ENCODE measurements at places on chromosomes 1 and 21. TPM values are rescaled to one million over a fixed set of nuclear protein-coding genes. Genes with fewer than 3 reads are reported as not detected.

The PGBD5 gene
- 8.7 TPM for total RNA-seq

The LY9 gene
- not detected for total RNA-seq

The CA6 gene
- total RNA-seq = 0.24 TPM

The PARS2 gene
- 9.5 TPM for total RNA-seq

The IFNLR1 gene
- total RNA-seq = 19.9 TPM

The F5 gene
- 6.0 TPM for total RNA-seq

The FLG2 gene
- total RNA-seq = not detected

The APP gene
- total RNA-seq = 415 TPM

GRCh38 chr1:203450479-203451149 is 25.0 kb upstream of the PRELP start:
- no peak for DNase-seq

- DNase-seq = no peak
Observed at GRCh38 chr1:11736746-11737639, 1.1 kb downstream of the AGTRAP start.

DNA sequence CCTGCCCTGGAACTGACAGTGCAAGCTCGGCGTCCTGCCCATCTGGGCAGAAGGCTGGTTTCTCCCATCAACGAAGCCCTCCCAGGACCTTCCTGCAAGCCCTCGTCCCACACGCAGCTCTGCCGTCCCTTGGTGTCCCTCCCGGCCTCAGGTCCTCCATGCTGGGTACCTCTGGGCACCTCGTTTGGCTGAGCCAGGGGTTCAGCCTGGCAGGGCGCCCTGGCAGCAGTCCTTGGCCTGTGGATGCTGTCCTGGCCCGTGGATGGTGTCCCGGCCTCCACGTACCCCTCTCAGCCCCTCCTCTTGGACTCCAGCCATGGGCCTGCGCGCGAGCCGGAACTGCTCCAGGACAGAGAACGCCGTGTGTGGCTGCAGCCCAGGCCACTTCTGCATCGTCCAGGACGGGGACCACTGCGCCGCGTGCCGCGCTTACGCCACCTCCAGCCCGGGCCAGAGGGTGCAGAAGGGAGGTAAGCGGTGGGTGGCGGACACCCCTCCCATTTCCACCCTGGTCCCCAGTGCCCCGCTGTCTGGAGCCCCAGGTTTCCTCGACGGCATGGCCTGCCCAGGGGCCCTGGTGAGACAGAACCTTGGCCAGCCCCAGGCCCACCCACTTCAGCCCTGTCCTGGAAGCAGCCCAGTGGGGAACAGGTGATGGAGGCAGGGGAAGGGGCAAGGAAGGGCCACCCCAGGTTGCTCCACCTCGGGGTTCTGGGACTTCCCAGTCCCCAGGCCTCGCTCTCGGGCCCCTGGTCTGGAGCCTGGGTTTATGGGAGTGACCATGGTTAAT is 3.5 kb downstream of the TNFRSF14 start:
- no peak for DNase-seq

DNA sequence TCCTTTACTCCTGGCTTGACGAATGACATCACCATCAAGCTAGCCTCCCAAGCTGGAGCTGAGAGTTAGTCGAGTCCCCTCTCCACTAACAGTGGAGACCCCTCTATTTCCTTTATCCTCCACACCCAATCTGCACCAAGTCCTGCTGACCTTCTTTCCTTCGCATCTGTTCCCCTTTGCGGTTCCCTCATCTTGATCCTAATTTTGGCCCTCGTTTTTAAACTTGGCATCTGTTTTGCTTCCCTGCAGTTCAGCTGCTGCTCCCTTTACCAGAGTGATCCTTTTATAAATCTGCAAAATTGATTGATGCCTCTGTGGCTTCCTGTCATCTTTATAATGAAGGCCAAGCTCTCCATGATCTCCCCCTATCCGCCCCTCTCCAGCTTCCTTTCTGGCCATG is 49.0 kb upstream of the TSPAN2 start:
- DNase-seq = no peak

- no peak for DNase-seq
Observed at GRCh38 chr1:26015358-26015757, 6.2 kb upstream of the EXTL1 start.

DNA sequence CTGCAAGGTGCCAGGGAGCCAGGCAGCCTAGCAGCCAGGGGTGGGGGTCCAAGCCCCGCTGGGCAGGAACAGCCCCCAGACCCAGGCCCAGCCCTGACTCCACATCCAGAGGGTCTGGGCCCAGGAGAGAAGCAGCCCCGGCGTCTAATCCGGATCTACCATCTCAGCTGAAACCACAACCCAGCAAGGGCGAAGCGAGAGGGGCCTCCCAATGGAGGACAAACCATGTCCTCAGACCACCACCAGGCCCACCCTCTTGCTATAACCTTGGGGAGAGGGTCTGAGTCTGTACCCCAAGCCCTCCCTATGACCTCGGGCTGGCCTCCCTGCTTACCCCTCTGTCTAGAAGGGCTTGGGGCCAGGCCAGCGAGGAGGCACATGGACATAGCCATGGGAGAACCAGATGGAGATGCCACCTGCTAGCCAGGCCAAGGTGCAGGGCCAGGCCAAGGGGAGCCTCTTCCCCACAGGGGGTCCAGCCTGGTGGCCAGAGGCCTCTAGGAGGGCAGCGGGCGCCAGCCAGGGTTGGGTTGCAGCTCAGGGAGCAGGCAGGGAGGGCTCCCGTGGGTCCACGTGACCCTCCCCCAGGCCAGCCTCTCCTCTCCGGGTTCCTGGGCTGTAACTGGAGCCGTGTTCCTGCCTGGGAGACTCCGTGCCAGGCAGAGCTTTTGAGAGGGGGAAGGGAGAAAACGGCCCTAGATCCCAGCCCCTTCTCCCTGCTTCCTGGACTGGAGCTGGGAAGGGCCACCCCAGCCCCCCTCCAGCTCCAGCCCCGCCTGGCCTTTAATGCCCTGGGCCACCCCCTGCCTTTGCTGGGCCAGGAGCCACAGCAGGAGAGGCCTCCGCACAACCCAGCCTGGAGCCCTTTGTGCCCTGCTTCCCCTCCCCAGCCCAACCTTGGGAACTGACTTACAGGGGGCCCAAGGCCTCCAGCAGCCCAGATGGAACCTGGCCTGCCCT is 2.5 kb downstream of the WNT9A start:
- peak; percentile 70 for DNase-seq

DNA sequence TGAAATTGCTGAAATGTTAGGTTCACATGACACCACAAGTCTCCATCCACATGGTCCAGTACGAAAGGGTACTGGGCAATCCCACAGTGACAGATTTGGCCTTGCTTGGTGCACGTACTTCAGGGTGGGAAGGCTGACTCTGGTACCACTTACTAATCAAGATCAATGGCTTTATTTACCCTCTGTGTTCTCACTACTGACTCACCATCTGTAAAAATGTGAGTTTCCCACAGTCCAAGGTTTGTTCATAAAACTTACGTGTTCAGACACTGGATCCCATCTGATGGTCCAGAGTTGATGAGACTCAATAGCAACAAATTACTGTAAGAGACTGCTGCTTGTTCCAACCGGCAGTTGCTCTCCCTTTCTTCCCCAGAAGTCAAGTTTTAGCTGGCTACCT is 231.7 kb downstream of the LMX1A start:
- no peak for DNase-seq

DNA sequence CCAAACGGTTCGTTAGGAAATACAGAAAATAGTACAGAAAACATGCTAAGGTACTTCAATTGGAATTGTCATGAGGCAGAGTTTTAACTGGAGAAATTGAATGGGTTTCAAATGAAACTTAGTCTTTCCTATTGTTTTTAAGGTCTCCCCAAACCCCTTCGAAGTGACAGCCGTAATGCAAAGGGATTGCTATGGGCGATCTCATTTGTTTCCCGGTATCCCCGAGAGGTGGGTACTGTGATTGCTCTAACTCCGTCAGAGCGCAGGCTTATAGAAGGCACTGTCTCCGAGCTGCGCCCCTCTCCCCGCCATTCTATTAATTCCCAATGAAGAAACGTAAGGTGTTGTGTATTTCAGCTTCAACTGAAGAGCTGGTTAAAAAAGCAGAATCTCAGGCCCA is 22.0 kb upstream of the RNF187 start:
- DNase-seq = no peak

- DNase-seq = no peak
Observed at GRCh38 chr1:152108882-152109222, 6.4 kb downstream of the TCHH start.

- DNase-seq = no peak
Observed at GRCh38 chr1:151960780-151961513, 32.7 kb downstream of the S100A10 start.

DNA sequence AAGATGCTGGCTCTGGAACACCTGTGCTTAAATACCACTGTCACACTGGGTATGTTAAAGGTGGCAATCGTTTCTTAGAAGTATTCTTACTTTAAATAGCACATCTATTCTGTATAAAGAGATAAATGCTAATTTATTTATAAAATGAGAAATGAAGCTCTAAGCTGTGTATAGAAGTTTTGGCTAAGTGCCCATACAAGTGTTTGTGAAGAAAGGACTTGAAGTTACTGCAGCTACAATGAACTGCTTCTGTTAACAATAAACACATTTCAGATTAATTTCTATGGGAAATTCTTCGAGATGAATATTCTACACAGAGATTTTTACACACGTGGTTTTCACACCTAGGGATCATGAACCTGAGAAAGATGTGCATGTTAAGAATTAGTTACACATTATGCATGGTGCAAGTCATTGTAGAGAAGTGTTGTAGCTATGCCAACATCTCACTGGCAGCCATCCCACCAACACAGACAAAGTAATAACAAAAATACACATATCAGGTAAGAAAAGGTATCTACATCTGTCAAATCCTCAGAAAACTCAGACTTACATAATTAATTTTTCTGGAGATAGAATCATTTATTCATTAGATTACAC is 16.2 kb downstream of the COL24A1 start:
- no peak for DNase-seq
